ENCODE measurements at places on chromosomes 11 and 22. TPM values are rescaled to one million over a fixed set of nuclear protein-coding genes. Genes with fewer than 3 reads are reported as not detected.

- DNase-seq, result peak; percentile 75
Observed at GRCh38 chr22:22111267-22111751, 128.7 kb upstream of the TOP3B start.

FZD4 gene
- total RNA-seq, result 6.8 TPM

GRCh38 chr11:84969103-84969502, 658.0 kb downstream of the DLG2 start:
- DNase-seq, result no peak

ELMOD1 gene
- total RNA-seq, result not detected

DNA sequence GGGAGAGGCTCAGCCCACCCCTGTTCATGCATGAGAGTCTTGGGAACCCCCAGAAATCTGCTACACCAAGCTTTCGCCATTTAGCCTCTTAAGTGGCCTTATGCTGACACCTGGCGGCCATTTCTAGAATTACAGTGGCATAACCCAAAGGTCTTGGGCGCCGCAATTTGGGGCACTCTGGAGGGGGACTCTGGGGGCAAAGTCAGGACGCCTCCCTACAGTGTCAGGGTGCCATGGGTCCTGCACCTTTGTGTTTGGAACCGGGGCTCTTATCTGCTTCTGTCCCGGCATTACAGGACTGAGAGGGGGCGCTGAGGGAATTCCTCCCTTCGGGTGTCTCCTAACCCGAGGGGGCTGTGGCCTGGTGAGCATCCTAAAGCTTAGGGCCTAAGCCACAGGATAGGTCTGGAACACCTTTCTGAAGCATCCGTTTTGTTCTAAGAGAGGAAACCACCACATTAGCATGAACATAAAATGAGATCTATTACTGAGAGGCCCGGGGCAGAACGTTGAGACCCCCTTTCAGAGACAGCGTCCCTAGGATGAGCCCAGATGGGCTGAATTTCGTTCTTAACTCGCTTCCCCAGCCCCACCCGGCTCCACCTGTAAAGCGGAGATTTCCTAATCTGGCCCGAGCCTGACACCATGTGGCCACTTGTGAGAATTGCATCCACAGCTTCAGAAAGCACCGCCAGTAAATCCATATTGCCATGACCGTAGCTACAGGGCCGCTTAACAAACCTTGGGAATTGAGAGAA, 9.3 kb downstream of the INS start:
- peak; percentile 66 for DNase-seq

NUP160 gene
- total RNA-seq, result 28.2 TPM

DNA sequence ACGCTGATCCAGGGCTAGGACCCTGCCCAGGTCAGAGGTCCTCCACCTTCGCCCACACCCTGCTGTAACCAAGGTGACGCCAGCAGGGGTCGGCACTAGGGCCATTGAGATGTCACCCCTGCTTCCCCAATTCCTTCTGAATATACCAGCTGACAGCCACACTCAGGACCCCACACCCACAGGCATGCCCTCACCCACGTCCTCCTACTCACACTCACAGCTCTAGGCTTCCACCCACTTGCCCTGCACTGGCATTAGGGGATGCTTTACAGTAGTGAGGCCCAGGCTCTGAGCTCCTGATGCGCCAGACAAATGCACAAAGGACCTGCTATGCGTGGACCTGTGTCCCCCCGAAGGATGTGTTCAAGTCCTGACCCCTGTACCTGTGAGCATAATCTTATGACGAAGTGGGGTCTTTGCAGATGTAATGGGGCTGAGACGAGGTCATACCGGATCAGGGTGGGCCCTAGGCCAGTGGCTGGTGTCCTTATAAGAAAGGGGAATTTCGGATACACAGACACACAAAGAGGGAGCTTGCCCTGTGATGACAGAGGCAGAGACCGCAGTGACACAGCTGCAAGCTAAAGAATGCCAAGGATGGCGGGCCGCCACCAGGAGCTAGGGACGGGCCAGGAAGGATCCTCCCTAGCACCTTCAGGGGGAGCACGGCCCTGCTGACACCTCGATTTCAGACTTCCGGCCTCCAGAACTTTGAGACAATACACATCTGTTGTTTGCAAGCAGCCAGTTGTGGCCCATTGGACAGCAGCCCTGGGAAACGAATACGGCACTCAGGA, 11.2 kb downstream of the WNT11 start:
- no peak for DNase-seq

- DNase-seq, result no peak
Observed at GRCh38 chr11:328012-328411, 7.4 kb upstream of the IFITM3 start.

DNA sequence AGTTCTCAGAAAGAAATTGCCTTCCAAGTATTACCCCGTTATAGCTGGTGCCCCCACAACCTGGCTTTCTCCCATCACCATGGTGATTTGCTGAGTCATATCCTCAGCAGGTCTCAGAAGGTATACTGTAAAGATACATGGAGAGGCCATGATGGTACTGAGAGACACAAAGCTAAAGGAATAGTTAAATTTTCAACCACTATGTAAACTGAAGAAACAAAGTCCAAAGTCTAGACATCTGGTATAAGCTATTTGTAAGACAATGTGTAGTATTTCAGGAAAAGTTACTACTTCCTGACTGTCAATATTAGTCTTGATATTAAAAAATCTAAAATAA, 377.1 kb downstream of the DCDC1 start:
- DNase-seq, result peak; percentile 15

DNA sequence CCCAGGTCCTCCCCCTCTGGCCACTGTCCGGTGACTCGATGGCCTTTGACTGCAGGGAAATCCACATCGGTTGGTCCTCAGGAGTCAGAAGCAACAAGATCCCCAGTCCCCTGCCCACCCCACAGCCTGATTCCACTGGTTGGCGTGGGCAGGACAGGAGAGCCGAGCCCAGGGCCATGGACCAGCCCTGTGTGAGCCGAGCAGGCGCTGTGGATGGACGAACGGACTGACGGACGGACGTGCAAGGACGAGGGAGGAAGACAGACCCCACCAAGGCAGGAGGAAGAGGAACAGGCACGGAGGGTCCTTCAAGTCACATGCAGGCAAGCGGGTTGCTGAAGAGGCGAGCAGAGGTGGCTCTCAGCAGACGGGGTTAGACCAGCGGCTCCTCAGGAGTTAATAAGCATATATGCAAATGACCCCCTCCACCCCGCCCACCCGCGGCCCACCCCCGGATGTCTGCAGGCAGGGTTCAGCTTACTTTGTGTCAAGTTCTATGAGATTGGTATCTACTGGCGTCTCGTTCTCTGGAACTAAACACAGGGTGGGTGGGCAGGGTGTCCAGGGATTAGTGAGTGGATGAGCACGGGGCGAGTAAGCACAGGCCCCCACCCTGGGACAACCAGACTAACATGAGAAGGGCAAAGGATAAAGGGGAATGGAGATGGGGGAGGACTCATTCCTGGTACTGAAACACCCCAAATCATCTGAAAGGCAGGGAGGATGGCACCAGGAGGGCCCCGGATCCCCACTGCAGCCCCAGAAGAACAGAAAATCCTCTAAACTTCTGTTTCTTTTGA, 26.8 kb downstream of the TPBGL start:
- no peak for DNase-seq

GRCh38 chr22:49427941-49428340, 399.7 kb downstream of the BRD1 start:
- no peak for DNase-seq

- DNase-seq, result peak; percentile 30
Observed at GRCh38 chr22:22422629-22423112, 85.9 kb downstream of the ZNF280B start.
